ENCODE measurements at places on chromosomes 7 and 10.

DNA sequence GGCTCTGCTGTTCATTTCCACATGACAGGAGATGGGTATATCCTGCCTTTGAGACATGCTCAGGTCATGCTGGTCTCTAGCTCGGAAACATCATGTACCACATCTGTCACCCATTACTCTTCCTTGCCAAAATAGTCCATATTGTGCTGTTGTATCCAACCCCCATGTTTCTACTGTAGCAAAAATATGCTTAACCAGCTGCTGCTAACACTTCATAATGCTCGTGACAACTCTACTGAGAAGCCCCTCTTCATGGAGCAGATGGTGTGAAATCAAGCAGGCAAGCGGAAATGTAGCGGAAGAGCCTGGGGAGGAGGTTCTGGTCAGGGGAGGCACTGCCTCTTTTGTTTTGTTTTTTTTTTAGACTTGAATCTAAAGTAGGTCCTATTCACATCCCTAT, 82.9 kb downstream of the NPY start:
- peak; percentile 89 for DNase-seq

DNA sequence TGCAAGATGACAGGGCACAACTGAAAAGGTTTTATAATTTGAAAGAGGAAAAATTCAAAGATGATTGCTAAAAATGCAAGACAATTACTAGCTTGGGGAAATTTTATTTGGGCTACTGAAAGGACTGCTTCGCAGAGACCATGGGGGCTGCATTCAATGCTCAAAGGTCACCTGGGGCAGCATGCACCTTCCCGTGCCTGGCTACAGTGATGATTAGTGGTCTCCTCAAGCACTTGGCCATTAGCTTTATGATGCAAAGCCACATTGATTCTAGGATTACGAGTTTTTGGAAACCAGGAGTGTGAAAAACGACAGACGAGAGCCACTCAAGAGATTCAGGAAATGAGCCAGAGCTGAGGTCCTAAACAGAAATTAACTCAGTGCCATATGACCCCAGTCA, 764.6 kb downstream of the PHTF2 start:
- DNase-seq, result no peak

GRCh38 chr10:48460182-48460581, 144.7 kb downstream of the ARHGAP22 start:
- DNase-seq, result no peak

GRCh38 chr7:93559639-93560491, 14.7 kb downstream of the CALCR start:
- no peak for DNase-seq

DNA sequence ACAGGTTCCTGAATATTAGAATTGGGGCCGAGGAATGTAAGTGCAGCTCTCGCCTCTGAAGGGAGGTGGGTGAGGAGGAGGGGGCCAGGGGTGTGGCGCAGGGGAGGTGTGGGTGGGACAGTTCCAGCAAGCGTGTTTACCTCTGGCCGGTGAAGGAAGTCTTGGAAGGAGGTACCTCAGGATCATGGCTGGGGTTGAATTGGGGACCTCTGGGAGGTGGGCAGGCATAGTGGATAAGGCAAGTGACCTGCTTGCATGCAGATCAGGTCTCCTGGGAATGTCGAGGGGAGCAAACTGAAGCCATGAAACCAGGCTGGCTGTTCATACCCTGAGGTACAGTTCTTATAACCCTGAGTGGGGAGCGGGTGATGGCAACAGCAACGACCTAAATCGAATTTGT, 2.0 kb downstream of the ZNF775 start:
- DNase-seq, result no peak

DNA sequence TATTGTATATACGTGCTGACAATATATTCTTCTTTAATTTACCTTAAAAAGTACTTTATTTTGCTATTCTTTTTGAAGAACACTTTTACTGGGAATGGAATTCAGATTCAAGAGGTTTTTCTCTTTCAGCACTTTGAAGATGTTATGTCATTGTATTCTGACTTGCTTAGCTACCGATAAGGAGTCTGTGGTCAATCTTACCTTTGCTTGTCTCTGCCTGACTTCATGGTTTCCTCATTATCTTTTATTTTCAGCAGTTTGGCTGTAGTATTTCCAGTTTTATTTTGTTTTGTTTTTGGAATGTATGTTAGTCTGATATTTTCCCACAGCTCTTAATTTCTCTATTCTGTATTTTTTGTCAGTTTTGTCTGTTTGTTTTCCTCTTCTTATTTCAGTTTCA, 187.9 kb upstream of the SMIM30 start:
- DNase-seq, result no peak
